ENCODE measurements at places on chromosomes 7 and 10.
A peak's percentile ranks its signal among the peaks of the same experiment; 100 is the strongest.

- DNase-seq: no peak
These were observed 193.2 kb downstream of the AGMO start for GRCh38 chr7:15368653-15369052.

DNA sequence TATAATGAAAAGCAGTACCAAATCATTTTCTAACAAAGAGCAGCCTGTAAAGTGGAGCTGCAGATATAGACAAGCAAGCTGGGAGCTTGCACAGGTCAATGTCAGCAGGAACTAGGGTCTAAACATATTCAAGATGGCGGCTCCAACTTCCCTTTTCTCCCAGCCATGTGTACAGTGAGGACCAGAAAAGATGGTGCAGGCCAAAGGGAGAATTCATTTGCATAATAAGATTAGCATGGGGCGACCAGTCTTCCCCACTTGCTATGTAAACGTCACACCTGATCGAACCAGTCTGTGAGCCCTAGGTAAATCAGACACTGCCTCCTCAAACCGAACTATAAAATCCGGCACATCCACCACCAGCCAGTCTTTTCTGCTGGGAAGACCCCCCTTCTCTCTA is 4.4 kb upstream of the RAPGEF5 start:
- DNase-seq: no peak

DNA sequence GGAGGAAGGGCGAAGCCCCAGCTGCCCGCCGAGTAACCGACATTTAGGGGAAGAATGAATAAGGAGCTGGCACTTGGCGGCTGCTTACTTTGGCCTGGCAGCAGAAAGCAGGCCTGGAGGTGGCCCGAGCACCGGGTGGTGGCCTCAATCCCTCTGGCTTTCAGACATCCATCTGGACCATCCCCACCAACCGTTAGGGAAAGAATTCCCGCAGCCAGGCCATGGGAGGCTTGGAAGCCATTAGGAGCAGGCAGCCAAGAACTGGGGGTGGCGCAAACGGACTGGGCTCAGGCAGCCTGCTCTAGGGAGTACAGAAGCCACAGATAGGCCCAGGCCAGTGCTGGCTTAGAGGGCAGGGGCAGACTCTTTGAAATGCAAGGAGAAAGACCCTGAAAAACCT is 132.7 kb downstream of the NEURL1 start:
- no peak for DNase-seq

DNA sequence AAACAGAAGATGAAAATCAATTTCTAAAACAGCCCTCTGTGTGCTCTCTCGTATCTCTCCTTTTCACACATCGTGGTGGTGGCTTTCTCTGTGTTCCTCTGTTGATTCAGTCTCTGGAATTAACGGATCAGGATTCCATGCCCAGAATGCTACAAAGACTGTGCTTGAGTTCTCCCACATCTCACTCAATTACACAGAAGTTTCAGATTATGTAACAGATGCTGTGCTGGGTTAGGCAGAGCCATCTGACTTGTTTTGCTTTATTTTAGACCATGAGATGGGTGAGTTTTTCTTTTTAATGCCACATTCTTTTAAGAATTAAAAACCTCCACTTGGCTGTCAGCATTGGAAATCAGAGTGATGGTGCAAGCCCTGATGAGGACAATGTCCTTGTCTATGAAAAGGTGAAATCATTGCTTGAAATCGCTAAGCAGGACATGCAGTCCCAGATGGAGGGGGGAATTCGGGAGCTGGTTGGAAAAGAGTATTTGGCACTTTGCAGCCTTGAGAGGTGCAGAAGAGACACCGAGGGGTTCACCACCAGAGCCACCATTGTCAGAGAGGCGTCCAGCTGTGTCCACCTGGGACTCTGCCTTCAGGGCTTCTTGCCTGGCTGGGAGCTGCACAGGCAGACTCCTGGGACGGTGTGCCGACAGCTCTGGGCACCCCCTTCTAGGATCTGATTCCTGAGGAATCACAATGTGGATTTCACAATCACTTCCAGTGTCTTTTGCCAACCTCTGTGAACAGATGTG is 80.4 kb downstream of the EGFR start:
- no peak for DNase-seq

DNA sequence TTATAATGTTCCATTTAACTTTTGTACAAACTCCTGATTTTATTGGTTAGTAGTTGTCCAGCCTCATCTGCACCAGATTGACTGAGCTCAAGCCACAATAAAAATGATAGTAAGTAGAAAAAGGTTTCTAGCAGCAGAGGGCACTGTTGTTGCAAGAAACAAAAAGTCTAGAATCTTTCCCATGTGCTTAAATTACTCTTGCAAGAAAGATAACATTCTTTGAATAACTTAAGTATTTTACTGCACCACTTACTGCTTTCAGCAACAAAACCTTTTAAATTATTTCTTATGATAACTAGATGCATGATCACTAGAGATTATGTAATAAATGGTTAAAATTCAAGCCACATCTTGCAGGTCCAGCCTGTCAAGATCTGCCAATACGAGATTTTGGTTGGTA is 27.0 kb downstream of the LMOD2 start:
- DNase-seq: peak; percentile 5

- DNase-seq: no peak
These were observed 12.4 kb downstream of the DIP2C start for GRCh38 chr10:677038-677437.

DNA sequence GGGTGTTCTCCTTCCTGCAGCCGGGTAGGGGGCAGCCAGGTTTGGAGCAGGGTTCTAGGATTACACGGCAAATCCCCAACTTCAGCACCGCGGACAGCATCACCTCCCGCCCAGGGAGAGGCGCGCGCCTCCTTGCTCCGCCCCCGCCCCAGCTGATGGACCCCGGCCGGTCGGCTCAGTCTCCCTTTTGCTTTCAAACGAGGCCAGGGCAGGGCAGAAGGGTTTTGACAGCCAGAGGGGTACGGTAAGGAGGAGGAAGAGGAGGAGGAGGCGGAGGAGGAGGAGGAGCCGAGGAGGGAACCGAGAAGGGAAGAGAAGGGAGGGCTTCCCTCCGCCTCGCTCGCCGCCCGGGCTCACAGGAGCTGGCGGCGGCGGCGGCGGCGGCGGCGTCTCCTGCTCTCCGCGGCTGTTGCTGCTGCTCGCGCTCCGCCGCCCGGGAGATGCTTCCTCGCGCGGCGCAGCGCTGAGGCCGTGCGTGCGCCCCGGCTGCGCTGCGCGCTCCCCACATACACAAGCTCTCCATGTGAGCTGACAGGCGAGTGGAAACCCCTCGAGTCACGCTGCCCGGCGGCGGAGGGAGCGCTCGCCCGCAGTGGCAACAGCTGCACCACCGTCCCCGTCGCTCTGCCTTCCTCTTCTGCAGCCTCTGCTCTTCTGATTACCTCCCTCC is 615 bp upstream of the CNTNAP2 start:
- peak; percentile 78 for DNase-seq

GRCh38 chr7:66306243-66306642 is 101.1 kb downstream of the TPST1 start:
- DNase-seq: no peak

- no peak for DNase-seq
These were observed 47.7 kb downstream of the NOC3L start for GRCh38 chr10:94315024-94315451.

DNA sequence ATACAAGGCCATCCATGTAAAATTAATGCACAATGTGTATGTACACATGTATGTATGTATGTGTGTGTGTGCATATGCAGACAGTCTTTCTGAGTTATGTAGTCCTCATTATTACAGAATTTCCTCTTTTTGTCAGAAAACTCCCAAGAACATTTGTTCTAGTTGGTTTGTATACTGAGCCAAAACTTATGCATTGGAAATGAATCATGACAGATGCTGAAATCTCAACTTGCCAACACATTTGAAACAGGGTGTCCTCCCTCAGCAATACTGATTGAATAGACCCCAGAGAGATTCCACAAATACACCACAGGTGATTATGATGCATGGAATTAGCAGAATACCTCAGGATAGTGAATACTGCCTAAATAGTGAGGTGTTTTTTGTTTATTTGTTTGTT is 472.9 kb upstream of the PCDH15 start:
- no peak for DNase-seq

DNA sequence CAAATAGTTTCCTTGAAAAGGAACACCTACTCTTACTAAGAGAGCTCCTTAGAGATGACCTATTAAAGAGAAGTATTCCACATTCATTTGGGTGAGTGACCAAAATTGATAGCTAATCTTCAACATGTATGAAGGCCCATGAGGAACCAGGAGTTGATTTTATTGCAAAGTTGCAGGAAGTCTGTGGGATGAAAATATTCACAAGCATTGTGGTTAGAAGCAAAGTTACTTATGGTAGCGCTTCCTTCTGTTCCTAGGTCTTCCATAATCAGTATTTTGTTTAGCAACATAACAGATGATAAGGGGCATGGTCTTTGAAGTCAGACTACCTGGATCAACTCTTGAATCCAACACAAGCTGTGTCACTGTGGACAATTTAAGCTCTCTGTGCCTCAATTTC is 164.5 kb downstream of the DGKB start:
- DNase-seq: no peak

DNA sequence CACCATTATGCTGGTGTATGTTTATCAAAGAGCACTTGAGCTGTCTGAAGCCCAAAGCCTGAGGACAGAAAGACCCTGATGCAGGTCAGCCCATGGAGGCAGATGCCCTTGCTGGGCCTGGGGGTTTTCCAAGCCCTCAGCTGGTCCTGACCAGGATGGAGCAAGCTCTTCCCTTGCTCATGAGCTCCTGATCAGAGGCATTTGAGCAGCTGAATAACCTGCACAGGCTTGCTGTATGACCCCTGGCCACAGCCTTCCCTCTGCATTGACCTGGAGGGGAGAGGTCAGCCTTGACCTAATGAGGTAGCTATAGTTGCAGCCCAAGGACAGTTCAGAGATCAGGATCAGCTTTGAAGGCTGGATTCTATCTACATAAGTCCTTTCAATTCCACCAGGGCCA is 13.0 kb downstream of the AQP1 start:
- no peak for DNase-seq

DNA sequence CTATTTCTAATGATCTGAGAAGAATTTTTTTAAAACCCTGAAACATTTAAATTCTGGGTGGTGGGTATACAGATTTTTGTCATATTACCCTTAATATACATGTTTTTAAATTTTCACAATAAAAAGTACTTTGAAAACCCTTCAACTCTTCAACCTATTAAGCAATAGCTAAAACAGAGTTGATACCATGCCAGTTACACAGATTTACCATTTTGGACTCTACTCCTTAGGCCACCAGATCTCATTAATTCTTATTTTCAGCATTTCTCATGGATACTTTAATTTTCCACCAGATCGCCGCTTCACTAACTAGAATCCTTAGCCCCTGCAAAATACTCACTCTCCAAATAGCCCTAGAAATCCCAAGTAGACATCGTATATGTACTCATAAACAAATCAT is 12.7 kb upstream of the COL28A1 start:
- DNase-seq: no peak

DNA sequence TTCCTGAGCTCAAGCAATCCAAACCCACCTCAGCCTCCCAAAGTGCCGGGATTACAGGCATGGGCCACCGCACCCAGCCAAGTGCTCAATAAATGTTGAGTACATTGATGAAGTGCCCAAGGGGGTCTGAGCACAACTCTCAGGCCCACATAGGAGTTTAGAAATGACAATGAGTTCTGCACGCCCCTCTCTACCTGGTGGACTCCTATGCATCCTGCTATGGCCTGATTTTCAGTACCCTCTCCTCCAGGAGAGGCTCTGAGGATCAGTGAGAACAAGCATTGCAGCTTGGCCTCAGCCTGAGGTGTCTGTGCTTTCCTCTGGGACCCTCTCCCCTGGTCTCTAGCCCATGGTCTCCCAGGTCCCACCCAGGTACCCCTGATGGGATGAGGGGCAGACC is 20.9 kb upstream of the GRIFIN start:
- DNase-seq: no peak

GRCh38 chr10:131177431-131178327 is 133.8 kb downstream of the TCERG1L start:
- DNase-seq: no peak

DNA sequence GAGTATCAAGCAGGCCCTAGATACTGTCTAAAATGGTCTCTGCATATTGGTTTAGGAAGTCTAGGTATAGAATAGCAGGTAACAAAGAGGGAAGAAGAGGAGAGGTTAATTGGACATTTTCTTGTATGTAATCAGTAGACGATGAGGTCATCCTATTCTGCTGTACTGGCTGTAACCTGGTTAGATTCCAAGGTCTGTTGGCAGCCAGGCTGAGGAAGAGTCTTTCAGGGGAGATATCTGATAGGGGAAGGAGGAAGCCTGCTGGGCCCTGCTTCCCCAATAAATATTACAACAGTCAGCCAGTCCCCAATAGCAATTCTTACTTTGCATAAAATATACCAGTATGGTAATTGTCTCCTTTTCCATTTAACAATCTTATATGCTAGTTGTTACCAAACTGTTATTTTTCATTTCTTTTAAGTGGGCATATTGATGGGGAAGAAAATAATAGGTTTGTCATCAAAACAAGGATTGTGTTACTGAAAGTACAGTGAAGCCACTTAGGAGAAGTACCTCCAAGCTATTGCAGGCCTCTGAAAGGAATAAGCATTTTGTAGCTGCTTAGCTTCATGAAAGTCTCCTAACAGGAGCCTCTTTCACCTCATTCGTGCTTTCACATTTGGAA is 186.4 kb downstream of the LRRC4 start:
- DNase-seq: peak; percentile 20

DNA sequence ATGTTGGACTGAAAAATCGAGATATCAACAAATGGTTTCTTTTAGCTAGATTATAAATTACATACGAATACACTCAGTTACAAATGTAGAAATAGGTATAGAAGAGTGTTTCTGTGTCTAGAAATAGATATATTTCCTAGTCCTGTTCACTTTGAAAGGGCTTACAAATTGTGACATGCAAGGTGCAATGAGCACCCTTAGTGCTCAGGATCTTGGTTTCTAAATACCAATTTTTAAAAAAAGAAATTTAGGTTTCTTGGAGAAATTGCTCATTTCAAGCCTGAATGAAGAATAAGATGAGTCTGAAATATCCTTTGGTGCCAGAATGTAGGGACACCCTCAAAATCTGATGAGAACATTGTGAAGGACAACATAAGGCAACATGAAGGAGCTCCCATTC is 306.0 kb downstream of the CRPPA start:
- DNase-seq: no peak

DNA sequence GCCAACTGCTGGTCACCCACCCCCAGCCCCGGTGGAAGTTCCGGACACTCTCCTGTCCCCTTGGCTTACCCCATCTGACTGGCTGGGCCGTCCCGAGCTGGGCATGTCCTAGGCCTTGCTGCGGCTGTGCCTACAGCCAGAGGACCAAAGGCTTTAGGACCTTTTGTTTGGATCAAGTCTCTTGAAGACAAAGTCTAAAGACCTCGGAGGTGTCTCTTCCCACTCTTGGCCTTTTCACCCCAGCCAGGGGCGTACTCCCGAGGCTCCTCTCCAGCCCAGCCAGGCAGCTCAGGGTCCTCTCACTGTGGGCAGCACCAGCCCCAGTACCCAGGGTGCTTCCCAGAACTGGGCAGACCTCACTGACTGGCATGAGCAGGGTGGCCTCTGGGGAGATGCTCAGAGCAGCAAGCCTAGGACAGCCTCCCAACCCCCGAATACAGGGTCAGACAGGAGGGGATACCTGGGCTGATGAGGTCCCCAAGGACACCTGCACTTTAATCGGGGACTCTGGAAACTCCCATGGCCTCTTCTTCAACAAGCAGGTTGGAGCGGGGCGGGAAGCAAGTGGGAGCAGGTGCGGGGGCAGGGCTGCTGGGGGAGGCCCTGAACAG is 2.7 kb upstream of the PWWP2B start:
- DNase-seq: no peak

- DNase-seq: no peak
These were observed 2.9 kb downstream of the ELFN1 start for GRCh38 chr7:1672851-1673486.

Data from NCI-H2081 (cell line).